ENCODE measurements at places on chromosomes 2 and 18.

GRCh38 chr2:212022966-212023365, 515.6 kb downstream of the ERBB4 start:
- DNase-seq: no peak

- no peak for DNase-seq
These were observed 245.9 kb downstream of the METTL4 start for GRCh38 chr18:2325308-2325849.

- peak; percentile 77 for DNase-seq
These were observed 3.7 kb upstream of the BCL2L11 start for GRCh38 chr2:111116843-111117597.

- DNase-seq: no peak
These were observed 916 bp upstream of the OSBPL1A start for GRCh38 chr18:24398540-24398939.

GRCh38 chr2:53559302-53559966, 208.2 kb upstream of the CHAC2 start:
- DNase-seq: no peak

- DNase-seq: no peak
These were observed 82.5 kb downstream of the ATL2 start for GRCh38 chr2:38294597-38294996.

- peak; percentile 75 for DNase-seq
These were observed 954 bp upstream of the CTDSP1 start for GRCh38 chr2:218398437-218399390.

DNA sequence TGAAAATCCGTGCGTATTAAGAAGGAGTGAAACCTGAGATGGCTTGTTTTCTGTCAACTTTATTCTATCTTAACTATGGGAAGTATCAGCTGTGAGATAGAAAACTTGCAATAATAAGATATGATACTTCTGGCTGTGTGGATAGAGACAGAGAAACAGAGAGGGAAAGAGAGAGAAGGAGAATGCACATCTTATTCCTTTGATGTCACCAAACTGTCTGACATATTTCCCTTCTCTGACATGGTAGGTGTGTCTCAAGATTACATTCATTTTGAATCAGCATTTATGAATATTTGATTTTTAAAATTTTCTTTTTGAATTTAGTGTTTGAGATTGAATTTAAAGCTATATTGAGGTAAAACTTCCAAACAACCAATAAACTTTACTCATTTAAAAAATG, 69.4 kb downstream of the CDC42EP3 start:
- DNase-seq: no peak

DNA sequence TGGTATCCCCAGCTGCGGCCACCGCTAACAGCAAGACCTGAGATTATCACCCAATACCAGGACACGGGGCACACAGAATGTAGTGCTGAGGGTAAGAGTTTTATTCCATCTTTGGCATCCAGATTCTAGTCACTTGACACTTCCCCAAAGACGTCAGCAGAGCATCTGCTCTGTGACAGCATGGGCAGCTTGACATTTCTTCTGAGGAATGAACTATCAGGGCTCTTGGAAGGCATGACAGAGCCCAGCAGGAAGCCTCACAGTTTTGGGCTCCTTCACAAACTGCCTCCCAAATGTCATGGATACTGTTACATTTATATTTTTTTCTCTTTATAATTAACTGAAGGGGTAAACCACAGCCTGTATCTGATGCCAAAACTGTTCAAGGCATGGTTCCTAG, 1010.7 kb downstream of the TDRD15 start:
- DNase-seq: no peak

- DNase-seq: no peak
These were observed 340.2 kb downstream of the CMPK2 start for GRCh38 chr2:6525475-6525964.

GRCh38 chr2:238996331-238997136, 148.6 kb downstream of the TWIST2 start:
- no peak for DNase-seq

GRCh38 chr18:35410561-35410960, 33.4 kb upstream of the ZNF396 start:
- no peak for DNase-seq

DNA sequence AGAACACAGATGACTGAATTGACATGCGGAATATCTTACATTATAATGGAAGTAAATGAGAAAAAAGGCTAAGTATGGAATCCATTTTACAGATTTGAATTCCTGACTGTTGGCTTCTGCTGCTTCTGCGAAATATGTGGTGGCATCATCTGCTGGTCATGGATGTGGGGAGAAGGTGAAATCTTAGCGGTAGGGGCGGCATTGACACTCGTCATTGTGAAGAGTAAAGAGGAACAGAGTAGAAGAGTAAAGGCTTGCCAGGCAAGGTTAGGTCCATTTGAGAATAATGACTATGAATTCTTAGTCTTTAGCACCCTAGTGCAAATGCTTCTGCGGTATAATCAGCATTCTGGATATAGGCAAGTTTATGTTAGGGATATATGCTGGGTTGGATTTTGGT, 32.4 kb downstream of the ACTR3 start:
- no peak for DNase-seq

DNA sequence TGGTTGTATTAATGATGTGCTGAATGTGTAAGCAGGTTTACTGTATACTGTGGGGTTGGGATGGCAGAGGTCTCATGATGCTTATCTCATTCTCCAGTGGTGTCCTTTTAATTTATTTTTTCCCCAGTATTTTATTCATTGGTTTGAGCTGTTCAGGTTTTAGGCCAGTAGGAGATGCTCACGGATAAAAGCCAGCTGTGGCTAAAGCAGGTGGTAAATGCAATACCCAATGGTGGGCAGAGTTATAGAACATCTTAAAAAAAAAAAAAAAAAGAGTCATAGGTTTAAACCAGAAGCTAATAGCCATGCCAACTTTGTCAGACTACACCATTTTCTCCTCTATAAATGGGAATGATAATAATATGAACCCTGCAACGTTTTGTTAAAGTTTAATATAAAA, 57.8 kb upstream of the NEUROD1 start:
- DNase-seq: no peak

DNA sequence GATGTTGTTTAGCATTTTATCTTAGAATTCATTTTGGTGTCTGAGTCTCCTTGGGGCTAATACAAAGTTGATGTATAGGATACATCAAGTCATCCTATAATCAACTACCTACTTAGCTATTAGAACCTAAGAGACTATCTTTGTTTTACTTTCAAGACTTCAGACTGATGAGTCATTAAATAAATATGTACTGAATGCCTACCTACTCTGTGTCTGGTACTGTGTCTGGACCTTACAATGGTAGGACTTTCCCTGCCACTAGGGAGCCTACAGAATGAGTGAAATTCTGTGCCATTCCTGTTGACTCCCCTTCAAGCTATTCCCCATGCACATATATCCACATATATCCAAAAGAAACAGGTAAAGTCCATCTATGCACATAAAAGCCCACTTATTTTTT, 114.5 kb downstream of the ERBB4 start:
- DNase-seq: no peak

- DNase-seq: no peak
These were observed 152.3 kb downstream of the PAX3 start for GRCh38 chr2:222146488-222146887.

- peak; percentile 65 for DNase-seq
These were observed 1.2 kb downstream of the STK17B start for GRCh38 chr2:196170213-196170605.

DNA sequence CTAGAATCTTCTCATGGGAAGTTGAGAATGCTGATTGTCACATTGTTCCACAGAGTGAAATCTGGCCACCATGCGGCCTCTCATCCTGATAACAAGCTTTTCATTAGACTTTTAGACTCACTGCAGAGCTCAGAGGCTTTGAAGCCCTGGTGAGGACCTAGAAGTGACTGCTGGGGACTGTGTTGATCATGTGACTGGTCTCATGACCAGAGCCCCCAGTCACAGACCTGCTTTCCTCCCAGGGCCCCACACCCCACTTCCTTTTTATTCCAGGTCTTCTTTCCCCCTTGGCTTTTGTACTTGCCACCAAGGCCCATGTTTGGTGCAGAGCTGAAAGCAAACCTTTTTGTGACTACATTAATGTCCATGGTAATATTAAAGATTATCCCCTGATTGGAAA, 45.2 kb downstream of the PRKCE start:
- no peak for DNase-seq

- no peak for DNase-seq
These were observed 20.8 kb downstream of the RASGRP3 start for GRCh38 chr2:33497221-33497650.

GRCh38 chr2:176158186-176158591, 1.1 kb downstream of the HOXD3 start:
- DNase-seq: no peak

GRCh38 chr2:16005816-16006536, 65.6 kb downstream of the MYCN start:
- no peak for DNase-seq

- no peak for DNase-seq
These were observed 19.8 kb upstream of the NFU1 start for GRCh38 chr2:69456950-69457445.

GRCh38 chr2:136167721-136168475, 49.9 kb upstream of the CXCR4 start:
- no peak for DNase-seq

DNA sequence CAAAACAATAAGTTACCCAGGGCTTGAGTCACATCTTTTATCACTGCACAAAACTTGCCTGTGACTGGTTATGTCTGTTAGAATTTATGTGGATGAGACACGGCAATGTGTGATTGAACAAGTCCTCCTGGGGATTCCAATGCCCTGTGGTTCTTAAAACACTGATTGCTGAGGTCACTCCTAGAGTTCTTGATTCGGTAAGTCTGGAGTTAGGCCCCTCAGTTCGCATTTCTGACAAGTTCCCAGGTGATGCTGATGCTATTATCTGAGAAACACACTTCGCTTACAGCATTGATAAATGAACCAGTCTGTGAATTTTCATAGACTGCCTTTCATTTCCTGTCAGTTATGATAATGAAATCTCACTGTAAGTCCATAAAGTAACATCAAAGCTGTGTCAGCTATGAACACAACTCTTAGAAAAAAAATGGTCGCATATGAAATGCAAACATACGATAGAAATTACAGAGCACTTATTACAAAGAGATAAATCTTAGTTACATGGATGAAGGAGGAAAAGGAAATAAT, 214.0 kb downstream of the DLGAP1 start:
- DNase-seq: no peak

GRCh38 chr2:123906361-123906760, 118.7 kb upstream of the CNTNAP5 start:
- DNase-seq: no peak

DNA sequence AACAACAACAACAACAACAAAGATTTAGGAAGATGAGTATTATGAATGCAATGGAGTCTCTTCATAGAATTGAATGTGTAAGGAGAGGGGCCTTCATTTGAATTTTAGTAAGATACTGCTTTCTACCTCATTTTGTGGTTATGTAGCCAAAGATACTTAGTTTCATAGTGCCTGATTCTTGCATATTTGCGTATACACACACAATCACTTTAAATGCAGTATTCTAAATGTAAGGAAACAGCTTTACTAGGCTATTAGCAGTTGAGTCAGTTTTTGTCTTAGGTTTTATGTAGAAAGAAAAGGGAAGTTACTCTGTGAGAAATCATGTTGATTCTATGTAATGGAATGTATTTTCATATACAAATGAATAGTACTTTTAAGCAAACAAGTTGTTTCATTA, 80.5 kb downstream of the HAUS1 start:
- DNase-seq: no peak

DNA sequence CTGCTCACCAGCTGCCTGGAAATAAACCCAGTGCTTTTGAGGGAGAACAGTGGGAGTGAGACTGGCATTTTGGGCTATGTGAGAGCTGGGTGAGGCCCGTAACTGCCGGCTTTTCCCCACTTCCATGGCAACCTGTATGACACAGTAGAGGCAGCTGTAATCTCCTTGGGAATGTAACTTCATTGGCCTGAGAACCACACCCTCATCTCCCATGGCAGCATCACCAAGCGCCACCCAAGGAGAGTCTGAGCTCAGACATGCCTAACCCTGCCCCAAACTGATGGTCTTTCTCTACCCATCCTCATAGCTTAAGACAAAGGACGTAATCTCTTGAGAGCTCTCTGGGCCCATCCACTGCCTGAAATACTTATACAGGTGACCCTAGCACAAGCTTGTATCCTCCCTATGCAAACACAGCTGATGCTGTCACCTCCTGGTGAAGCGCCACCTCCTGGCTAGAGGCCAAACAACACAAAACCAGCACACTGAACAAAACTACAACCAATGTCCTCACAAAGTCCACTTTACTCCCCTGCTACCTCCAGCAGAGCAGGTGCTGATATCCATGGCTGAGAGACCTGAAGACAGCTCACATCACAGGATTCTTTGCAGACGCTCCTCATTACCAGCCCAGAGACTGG, 763.4 kb upstream of the NRXN1 start:
- DNase-seq: peak; percentile 26

DNA sequence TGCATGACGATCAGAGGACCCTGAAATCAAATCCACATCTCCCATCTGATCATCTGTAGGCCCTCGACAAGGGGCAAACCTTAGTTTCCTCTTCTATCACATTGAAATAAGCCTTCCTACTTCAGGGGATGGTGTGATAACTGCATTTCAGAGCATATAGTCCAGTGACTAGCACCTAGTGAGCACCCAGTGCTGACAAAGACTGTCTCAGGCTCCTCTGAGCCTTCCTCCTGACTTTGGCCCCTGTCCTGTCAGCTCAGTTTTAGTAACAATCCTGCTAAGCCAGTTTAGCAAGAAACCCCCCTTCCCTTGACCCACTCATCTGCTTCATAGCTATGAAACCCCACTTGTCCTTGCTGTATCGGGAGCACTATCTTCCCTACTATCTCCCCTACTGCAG, 304.0 kb downstream of the ALK start:
- no peak for DNase-seq

- no peak for DNase-seq
These were observed 589.6 kb upstream of the KLHL29 start for GRCh38 chr2:22795287-22795866.

Data from stimulated activated CD8-positive, alpha-beta memory T cell treated with anti-CD3 and anti-CD28 coated beads, Interleukin-4, amount 100 ng/mL, for 48 hours (primary cell).